ENCODE measurements at places on chromosomes 16 and 17.

GRCh38 chr16:76857402-76857801, 333.6 kb upstream of the MON1B start:
- DNase-seq, result no peak

DNA sequence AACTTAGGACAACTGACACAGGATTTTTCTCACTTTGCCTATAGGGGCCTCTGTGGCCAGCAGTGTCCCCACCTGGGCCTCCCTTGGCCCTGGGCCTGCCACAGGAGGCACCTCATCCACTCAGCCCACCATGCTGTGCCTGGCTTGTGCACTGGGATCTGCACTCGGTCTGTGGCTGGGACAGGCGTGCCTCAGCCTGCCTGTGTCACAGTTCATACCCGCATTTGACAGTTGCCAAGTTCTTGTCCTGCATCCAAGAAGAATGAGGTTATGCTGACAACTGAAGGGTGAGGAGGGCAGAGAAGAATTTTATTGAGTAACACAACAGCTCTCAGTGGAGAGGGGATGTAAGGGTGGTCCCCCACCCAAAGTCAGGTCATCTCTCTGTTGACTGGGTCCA, 36.0 kb downstream of the ZFP90 start:
- no peak for DNase-seq

GRCh38 chr16:6111390-6111789, 1013.8 kb upstream of the EEF2KMT start:
- no peak for DNase-seq

DNA sequence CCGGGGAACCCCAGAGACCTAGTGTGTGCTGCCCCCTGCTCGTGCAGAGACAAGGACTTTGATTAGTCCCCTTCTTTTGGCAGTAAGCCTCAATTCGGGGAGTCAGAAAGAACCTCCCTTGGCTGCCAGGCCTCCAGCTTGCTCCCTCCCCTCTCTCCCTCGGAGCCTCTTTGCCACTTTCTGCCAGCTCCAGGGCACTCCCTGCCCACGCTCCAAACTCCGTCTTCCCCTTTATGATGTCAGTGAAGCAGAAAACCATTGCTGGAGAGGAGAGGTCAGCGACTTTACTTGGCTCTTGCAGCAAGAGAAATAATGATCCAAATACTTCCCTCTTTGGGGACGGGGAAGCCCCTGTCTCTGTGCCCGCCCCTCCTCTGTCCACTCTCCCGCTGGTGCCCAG, 28.1 kb downstream of the TTYH2 start:
- no peak for DNase-seq

DNA sequence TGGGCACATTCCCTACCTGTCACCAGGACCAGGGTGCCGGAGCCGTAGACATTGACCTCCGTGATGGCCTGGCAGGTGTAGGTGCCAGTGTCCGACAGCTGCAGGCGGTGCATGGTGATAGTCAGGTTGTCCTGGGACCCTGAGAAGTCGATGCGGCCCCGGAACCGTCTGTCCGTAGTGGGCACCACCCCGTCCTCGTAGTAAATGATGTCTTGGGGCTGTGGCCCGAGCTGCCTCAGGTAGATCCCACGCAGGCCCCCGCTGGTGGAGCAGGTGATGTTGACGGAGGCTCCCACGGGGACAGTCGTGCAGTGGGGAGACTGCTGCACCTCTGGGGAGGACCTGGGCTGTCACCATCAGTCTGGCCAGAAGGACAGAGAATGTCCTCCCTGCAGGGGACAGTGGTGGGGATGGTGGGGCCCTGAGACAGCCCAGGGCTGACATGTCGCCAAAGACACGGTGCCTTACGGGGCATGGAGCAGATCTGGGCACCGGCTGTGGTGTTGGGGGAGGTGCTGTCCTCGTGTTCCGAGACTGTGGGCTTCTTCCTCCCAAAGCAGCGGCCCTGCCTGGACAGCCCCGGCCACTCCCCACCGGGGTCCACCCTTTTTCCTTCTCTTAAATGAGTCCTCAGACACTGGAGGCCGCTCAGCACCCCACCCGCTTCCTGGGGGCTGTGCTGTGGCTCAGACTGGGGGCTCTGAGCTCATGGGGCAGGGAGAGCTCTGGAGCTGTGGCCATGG, 586 bp downstream of the CD7 start:
- DNase-seq, result no peak

GRCh38 chr16:85259115-85259831, 147.0 kb upstream of the CIBAR2 start:
- DNase-seq, result no peak

DNA sequence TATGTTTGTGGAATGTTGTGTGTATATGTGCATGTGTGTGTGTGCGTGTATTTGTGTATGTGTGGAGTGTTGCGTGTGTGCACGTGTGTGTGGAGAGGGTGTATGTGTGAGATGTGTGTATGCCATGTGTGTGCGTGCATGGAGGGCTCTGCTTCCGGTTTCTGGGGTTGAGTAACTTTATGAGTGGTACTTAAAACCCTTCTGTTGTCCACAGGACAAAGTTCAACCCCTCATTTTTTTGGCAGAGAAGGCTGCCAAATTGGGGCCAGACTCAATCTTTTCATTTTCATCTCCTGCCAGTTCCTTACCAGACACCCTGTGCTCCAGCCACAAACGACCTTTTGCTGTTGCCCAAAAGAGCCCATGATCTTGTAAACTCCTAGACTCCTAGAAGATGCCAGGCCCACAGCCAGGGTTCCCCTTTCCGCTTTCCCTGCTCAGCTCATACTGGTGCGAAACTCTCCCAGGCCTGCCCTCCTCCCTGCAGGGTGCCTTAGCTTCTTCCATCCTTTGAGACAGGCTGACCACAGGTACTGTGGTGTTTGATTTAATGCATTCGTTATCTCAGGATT, 100.2 kb downstream of the CMIP start:
- DNase-seq, result no peak

GRCh38 chr16:76639685-76640289, 362.6 kb downstream of the CNTNAP4 start:
- DNase-seq, result no peak

GRCh38 chr16:68117884-68118283, 32.7 kb downstream of the NFATC3 start:
- no peak for DNase-seq

- no peak for DNase-seq
Measured at GRCh38 chr17:81494626-81495377, 17.8 kb downstream of the ACTG1 start.

DNA sequence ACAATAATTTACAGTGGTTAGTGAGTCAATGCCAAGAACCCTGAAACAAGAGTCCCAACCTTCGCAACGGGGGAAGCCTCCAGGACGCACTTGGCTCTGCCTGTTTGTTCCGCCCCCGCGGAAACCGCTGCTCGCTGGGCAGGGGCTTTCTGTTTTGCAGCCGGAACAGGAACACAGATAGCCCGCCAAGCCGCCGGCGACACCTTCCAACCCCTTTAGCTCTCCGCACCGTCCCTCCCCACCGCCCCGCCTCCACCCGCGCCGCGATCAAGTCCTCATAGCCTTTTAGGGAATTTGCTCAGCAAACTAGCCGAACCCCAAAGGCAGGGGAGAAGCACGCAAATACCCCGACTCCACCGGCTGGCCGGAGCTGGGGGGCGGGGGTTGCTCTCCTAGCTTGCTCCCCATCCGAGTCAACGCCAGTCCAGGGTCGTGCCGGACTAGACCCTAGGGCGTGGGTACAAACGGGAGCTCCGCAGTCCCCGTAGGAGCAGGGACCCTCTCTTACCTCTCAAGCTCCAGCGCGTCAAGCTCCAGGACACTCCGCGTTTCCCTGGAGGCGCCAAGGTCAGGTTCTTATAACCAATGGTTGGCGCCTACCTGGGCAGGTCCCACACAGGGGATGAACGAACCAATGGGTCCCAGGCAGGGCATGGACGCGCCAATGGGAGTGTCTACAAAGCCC, at the start of gene SLFN13:
TSS of gene SLFN13 (minus strand) at position 553 of the 685 bp plus-strand sequence. CDS start 3,086 bp downstream, outside the sequence.
- DNase-seq, result peak; percentile 78

GRCh38 chr17:29549177-29549923, 17.5 kb downstream of the ABHD15 start:
- no peak for DNase-seq

DNA sequence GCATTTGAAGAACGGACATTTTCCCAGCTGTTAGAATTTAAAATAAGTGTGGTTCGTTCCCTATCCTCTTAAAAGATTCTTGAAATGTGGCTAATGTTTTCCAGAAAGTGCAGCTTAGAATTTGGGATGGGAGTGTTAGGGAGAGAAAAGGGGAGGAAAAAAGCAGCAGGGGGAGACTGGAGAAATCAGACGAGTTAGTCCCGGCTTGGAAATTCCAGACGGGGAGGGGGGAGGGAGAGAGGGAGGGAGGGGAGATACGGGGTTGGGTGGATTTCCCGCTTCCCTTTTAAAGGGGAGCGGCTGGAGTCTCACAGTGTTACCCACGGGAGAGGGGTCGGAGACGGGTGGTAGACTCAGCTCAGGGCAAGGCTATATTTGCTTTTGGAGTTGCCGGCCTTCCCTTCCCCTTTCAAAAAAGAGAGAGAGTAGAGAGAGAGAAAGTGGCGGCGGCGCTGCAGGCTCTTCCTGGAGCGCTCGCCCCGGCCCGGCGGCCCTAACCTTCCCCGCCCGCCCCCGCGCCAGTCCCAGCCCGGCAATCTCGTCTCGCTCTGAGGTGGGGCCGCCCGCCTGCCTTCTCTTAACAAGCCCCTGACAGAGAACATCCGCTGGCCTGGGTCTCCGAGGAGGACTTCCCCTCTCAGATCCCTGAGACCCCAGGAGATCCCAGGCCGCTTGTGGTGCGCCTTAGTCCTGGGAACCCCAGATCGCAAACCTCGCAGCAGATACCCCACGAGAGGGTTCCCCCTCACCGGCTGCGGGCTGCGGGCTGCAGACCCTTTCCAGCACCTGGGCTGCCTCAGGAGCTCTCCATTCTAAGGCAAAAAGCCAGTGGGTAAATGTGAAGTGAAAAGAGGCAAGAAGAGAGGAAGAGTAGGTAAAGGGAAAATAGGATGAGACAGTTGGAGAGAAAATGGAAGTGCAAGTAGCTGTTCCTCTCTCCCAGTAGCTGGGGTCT, 6.6 kb downstream of the IGF2BP1 start:
- no peak for DNase-seq

Measured in stimulated activated CD4-positive, alpha-beta T cell treated with anti-CD3 and anti-CD28 coated beads, Interleukin-4, amount 100 ng/mL, for 4 hours (primary cell).